ENCODE measurements at places on chromosomes 11 and 22.

GRCh38 chr11:3642071-3642951, 519 bp upstream of the ART5 start:
- peak; percentile 51 for DNase-seq

GRCh38 chr22:35910003-35910769, 118.4 kb downstream of the RBFOX2 start:
- no peak for DNase-seq

- DNase-seq, result no peak
Observed at GRCh38 chr11:44226490-44226889, 83.4 kb downstream of the ALX4 start.

DNA sequence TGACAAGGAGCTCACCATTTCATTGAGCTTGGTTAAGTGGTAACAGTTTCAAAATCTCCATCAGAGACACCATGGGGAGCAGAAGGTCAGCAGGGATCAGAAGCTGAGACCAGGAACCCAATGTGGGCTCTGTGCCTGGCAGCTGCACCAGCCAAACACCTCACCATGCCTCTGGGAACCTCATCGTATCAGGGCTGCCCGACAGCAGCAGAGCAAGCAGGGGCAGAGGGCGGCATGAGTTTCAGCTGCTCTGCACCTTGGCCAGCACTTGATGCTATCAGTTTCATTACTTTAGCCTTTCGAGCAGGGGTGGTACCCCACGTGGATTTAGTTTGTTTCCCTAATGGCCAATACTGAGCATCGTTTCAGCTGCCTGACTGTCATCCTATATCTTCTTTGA, 77.8 kb downstream of the DGCR2 start:
- no peak for DNase-seq

- DNase-seq, result no peak
Observed at GRCh38 chr11:130849215-130849568, 67.1 kb downstream of the SNX19 start.

GRCh38 chr11:45610627-45611026, 54.8 kb downstream of the CHST1 start:
- DNase-seq, result no peak

- no peak for DNase-seq
Observed at GRCh38 chr11:31780480-31780971, 30.6 kb downstream of the PAX6 start.

DNA sequence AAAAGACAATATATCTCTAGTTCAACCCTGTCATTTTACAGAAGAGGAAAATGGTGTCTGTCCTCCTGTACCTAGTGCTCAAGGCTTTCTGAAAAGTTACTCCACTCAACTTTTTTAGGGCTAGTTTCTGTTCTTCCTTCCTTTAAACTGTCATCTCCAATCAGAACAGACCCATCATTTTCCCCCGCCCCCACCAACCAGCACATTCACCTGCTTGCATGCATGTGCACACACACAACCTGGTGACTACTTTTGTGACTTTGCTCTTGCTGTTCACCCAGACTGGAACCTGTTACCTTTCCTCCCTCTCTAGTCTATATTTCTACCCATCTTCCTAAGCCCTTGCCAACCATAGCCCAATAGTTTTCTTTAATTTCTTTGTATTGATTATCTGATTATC, 5.6 kb downstream of the FBXO7 start:
- no peak for DNase-seq

GRCh38 chr11:35061516-35062440, 77.2 kb upstream of the CD44 start:
- no peak for DNase-seq

DNA sequence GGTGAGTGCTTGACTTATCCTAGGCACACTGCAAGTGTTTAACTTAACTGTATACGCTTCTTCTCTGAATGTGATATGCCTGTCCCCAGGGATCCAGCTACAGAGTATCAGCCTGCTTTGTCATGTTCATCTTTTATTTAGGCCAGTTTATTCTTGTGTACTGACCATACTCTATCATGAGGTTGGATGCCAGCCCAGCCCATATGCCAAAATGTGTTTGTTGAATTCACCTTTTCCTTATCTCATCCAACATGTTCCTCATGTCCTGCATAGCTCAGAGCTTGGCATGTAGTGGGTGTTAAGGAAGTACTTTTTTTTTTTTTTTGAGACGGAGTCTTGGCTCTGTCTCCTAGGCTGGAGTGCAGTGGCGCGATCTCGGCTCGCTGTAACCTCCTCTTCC, 116.2 kb downstream of the NCAM1 start:
- DNase-seq, result no peak

- DNase-seq, result no peak
Observed at GRCh38 chr11:23976841-23977271, 520.0 kb upstream of the LUZP2 start.

GRCh38 chr11:9745411-9746211, 81.7 kb downstream of the SWAP70 start:
- no peak for DNase-seq

GRCh38 chr11:13310443-13310842, 32.9 kb downstream of the BMAL1 start:
- DNase-seq, result no peak

DNA sequence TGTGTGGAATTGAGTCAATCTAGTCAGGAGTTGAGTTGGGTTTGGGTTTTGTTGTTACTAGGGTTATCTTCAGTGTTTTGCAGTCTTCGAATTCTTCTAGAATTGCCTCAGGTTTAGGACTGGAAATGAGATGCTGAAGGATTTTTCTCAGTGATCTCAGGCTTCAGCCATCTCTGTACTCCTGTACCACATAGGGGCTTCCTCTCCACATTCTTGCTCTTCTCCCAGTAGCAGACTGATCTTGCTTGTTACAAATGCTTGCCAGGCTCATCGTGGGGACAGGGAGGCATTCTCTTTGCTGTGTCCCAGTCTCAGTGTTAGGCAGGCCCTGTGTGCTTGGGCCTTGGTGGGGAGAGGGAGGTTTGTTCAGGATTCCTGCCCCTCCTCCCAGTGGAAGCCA, 96.1 kb downstream of the LRRC32 start:
- DNase-seq, result no peak

Data from activated T-helper 1 cell treated with anti-CD3 and anti-CD28 coated beads, Interleukin-2, amount 50 U/mL, for 16 hours (primary cell).